Transverse colon (tissue), 4 donors: ENCODE measurements at places on chromosomes 5 and 9. TPM values are rescaled to one million over a fixed set of nuclear protein-coding genes. Genes with fewer than 3 reads are reported as not detected.

- no peak for DNase-seq
- H3K4me3 ChIP-seq, result no peak overlapping the region
- H3K4me1 ChIP-seq, result no peaks in the 10 kb centered on the region
- H3K27ac ChIP-seq, result no peak overlapping the region
- H3K27me3 ChIP-seq, result no peaks in the 10 kb centered on the region
Observed at GRCh38 chr5:17801595-17801994, 167.3 kb downstream of the TAF11L14 start.

- H3K36me3 ChIP-seq, result no peaks in the 10 kb centered on the region
- no peak overlapping the region for H3K27ac ChIP-seq
Observed at GRCh38 chr9:68749579-68750159, 44.6 kb downstream of the PIP5K1B start.

GRCh38 chr5:32531885-32532520 lies 53.4 kb upstream of the SUB1 start:
- no peaks in the 10 kb centered on the region for H3K27me3 ChIP-seq
- no peaks in the 10 kb centered on the region for H3K4me1 ChIP-seq
- H3K27ac ChIP-seq, result no peak overlapping the region

KCNN2 gene
- total RNA-seq, result 0.75 TPM
